ENCODE measurements at places on chromosomes 11 and 22.

GRCh38 chr11:66279092-66279734, 1.2 kb downstream of the CNIH2 start:
- DNase-seq: no peak

- DNase-seq: no peak
Observed at GRCh38 chr11:134071306-134071705, 2.4 kb downstream of the JAM3 start.

DNA sequence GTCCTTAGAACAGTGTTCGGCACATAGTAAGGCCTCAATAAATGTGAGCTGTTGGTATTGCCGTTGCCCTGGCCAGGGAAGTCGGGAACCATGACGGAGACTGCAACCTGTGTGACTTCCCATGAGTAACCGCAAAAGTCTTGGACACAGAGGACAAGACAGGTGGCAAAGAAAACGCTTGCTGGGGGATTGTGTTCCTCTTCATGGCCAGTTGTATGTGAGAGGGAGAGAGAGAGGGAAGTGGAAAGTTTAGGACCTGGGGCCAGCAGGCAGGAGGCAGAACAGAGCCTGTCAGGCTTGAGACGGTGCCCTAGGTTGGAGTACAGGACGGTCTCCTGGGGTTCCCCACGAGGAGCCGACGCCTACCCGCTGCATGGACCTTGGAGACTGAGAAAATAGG, 90.2 kb downstream of the CEP164 start:
- DNase-seq: no peak

DNA sequence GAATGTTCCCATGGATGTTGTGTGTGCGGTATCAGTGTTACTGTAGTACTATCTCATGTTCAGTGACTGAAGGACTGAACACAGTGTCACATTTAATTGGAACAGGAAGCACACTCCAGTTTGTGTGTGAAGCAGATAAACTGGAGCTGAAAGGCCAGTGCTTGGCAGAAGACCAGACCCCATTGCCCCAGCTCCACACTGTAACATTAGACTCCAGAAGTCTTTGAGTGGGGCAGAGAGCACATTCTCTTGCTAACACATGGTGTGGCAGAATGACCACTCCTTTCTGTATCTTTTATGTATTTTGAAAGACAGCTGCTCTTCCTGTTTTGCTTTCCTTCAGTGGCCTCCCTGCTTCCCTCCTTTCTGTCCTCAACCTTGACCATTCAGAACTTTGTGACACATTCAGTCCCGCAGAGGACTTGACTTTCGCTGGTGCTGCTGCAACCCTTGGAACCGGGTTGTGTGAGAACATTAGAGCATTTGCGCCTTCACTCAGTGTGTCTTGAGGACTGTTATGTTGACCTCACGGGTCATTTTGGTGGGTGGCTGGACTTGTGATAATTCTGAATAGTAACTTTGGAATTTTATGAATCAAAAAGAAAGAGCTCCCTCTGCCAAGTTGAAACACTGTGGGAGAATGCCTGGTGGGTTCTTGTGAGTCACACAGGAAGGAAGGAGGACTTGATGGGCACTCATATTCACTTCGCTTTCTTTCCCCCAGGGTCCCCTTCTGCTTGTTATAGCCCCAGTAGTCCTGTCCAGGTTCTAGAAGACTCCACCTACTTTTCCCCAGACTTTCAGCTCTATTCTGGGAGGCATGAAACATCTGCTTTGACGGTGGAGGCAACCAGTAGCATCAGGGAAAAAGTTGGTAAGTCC, 26.4 kb downstream of the AMOTL1 start:
- no peak for DNase-seq

DNA sequence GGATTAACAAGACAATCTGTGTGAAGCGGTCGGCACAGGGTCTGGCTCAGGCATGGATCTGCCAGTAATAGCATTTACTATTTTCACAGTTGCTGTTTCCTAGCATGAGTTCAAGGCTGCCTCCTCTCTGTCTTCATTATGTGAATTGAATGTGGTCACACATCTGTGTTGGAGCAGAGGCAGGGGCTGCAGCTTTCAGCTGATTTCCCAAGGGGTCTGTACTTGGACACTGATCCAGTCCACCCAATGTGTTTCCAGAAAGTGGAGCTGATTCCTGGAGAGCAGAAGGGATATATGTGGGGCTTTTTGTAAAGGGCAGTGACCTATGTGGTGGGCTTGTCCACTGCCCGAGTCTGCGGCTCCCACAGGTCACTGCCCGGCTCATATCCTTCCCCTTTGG, 3.5 kb upstream of the CELSR1 start:
- no peak for DNase-seq

DNA sequence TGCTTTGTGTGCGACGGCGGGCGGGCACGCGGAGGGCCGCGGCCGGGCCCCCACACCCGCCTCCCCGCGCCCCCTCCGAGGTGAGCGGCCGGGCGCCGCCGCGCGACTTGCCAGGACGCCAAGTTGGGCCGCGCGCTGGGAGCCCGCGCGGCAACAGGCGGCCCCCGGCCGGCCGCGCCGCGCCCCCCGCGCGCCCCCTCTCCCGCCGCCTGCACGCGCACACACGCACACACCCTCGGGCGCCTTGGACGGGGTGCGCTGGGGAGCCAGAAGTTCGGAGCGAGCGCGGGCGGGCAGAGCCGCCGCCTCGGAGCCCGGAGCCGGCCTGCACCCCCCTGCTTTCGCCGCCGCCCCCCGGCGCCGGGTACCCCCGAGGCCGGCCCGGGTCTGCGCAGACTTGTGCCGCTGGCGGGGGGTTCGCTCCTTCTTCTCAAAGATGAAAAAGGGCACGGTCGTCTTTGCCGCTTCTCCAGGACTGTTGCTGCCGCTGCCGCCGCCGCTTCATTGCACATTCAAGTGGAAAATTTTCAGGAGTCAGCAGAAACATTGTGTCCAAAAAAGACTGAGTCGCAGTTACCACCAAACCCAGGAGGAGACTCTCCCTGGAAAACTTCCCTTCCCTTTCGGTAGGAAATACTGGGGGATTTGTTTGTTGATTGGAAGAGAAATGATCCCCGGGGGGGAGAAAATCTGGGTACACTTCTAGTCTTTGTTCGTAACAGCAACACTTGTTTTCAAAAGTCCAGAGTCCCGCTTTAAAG, 895 bp downstream of the TEAD1 start:
- no peak for DNase-seq

GRCh38 chr11:112694245-112694644, 267.0 kb upstream of the NCAM1 start:
- no peak for DNase-seq

DNA sequence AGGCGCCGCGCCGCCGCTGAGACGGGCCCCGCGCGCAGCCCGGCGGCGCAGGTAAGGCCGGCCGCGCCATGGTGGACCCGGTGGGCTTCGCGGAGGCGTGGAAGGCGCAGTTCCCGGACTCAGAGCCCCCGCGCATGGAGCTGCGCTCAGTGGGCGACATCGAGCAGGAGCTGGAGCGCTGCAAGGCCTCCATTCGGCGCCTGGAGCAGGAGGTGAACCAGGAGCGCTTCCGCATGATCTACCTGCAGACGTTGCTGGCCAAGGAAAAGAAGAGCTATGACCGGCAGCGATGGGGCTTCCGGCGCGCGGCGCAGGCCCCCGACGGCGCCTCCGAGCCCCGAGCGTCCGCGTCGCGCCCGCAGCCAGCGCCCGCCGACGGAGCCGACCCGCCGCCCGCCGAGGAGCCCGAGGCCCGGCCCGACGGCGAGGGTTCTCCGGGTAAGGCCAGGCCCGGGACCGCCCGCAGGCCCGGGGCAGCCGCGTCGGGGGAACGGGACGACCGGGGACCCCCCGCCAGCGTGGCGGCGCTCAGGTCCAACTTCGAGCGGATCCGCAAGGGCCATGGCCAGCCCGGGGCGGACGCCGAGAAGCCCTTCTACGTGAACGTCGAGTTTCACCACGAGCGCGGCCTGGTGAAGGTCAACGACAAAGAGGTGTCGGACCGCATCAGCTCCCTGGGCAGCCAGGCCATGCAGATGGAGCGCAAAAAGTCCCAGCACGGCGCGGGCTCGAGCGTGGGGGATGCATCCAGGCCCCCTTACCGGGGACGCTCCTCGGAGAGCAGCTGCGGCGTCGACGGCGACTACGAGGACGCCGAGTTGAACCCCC, 798 bp downstream of the BCR start:
- peak; percentile 40 for DNase-seq

- no peak for DNase-seq
Observed at GRCh38 chr11:118703563-118704106, 24.2 kb upstream of the TREH start.

DNA sequence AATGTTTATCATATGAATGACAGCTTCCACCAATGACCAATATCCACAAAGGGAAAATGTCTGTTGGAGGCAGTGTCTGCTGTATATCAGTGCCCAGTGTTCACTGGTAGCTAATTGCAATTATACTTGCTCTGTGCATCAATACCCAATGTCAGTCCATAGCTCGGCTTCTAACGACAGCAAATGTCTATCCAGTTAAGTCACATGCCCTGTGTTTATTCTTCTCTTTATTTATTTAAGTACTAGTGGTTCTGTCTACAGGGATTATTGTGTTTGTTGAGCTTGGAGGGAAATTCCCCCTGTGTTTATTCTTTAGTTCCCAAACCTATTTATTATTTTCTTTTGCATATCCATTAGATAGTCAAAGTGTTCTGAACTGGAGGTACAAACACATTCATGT, 18.6 kb downstream of the TSKU start:
- no peak for DNase-seq

- no peak for DNase-seq
Observed at GRCh38 chr11:7793233-7793632, 3.5 kb downstream of the OR5P2 start.

- no peak for DNase-seq
Observed at GRCh38 chr11:59769828-59770227, 14.7 kb downstream of the STX3 start.

GRCh38 chr11:119145551-119145950, 3.3 kb upstream of the ABCG4 start:
- DNase-seq: no peak

DNA sequence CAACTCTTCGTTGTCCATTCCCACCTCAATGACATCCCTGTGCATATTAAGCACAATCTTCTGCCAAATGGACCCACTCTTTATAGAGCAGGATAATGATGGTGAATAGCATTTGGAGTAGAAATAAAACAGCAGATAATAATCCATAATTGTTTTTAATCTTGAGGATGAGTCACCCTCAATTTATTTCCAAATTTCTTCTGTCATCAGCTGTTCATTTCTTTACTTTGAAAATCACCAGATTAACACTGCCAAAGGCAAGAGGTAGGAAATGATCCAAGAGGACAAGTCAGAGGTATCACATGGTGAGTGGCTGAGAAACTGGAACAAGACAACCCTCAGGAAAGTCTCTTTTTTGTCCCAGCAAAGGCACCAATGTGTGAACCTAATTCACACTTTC, 7.3 kb upstream of the AMBRA1 start:
- DNase-seq: no peak

- DNase-seq: peak; percentile 38
Observed at GRCh38 chr11:62054484-62055121, 69.2 kb upstream of the INCENP start.

- no peak for DNase-seq
Observed at GRCh38 chr11:27754035-27755017, 54.1 kb upstream of the BDNF start.

- no peak for DNase-seq
Observed at GRCh38 chr11:45657496-45658260, 7.7 kb downstream of the CHST1 start.

DNA sequence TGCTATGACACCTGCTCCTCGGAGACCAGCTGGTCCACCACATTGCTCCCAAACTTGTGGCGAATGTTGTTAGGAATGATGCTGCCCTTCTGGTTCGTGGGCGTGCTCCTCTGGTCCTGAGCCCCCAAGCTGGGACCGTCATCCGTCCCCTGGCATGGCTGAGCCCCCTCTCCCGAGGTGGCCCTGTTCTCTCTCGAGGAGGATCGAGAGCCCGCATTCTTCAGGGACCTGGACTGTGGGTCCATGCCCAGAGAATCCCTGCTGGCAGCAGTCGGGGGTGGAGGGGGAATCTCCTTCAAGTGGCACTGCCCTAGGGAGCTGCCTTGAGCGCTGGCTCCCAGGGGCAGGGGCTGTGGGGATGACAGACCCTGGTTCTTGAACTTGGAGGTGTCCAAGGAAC, 17.4 kb downstream of the TST start:
- no peak for DNase-seq

- no peak for DNase-seq
Observed at GRCh38 chr11:1117992-1118391, 39.8 kb upstream of the MUC5AC start.

DNA sequence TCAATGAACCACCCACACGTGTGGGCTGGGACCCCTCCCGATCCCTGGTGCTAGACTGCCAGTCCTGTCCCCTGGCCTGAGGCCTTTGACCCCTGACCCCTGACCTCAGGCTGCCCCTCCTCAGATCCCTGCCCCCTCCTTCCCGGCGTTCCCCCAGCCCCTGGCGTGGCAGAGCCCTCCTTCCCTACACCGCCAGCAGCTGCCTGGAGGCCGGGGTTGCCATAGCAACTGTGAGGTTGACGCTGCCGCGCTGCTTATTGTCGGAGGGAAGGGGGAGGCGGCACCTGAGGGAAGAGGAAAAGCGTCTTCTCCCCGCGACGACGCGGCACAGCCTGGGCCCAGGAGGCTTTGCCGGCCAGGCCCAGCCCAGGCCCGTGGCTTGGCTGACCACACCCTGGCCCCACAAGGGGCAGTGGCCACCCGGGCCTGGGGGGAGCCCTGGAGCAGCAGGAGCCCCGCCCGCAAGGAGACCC, 32.6 kb downstream of the SHANK3 start:
- no peak for DNase-seq

- no peak for DNase-seq
Observed at GRCh38 chr11:106552694-106553203, 465.5 kb downstream of the GUCY1A2 start.

DNA sequence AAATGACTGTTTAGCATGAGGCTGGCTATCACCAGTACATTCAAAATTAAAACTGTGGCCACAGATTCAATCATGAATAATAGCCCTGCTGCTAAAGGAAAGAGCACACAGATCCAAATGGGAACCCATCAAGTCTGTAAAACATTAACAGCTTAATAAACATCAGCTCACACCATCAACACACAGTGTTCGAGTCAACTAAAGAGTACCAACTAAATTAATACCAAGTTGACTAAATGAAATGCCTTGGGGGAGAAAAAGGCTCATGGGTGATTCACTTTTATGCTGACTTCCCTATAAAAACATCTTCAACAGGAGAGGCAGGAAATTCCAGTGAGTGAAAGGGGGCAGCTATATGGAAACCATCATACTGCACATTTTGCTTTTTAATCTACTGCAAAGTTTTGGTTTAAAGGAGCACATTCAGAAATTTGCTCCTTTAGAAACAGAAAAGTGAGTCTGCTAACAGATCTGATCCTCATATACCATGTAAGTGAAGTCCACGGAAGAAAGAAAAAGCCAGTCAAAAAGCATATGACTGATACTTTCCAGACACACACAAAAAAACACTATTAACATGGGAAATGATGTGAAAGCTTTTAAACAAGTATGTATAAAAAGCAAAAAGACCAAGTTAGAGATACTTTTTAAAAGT, 16.3 kb downstream of the LGR4 start:
- no peak for DNase-seq

GRCh38 chr11:15909937-15910598, 446.3 kb downstream of the SOX6 start:
- DNase-seq: no peak

DNA sequence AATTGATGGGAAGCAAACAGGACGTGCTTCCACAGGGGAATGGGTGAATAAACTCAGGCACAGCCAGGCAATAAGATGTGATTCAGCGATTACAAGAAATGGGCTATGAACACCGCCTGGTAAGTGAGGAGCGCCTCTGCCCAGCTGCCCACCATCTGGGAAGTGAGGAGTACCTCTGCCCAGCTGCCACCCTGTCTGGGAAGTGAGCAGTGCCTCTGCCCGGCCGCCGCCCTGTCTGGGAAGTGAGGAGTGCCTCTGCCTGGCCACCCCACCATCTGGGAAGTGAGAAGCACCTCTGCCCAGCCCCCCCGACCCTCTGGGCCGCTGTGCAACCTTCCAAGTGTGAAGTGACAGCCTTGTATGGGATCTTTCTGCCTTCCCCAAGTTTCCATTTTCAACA, 73.2 kb upstream of the PRR5 start:
- DNase-seq: no peak
